ENCODE measurements at places on chromosomes 6 and 20.

GRCh38 chr6:74069089-74069581 is 373.1 kb downstream of the CD109 start:
- peak; percentile 86 for DNase-seq

GRCh38 chr20:11204926-11205768 is 531.3 kb upstream of the JAG1 start:
- no peak for DNase-seq

GRCh38 chr20:14307956-14308355 is 29.5 kb downstream of the FLRT3 start:
- no peak for DNase-seq

GRCh38 chr6:48213076-48213788 is 102.2 kb upstream of the PTCHD4 start:
- no peak for DNase-seq

DNA sequence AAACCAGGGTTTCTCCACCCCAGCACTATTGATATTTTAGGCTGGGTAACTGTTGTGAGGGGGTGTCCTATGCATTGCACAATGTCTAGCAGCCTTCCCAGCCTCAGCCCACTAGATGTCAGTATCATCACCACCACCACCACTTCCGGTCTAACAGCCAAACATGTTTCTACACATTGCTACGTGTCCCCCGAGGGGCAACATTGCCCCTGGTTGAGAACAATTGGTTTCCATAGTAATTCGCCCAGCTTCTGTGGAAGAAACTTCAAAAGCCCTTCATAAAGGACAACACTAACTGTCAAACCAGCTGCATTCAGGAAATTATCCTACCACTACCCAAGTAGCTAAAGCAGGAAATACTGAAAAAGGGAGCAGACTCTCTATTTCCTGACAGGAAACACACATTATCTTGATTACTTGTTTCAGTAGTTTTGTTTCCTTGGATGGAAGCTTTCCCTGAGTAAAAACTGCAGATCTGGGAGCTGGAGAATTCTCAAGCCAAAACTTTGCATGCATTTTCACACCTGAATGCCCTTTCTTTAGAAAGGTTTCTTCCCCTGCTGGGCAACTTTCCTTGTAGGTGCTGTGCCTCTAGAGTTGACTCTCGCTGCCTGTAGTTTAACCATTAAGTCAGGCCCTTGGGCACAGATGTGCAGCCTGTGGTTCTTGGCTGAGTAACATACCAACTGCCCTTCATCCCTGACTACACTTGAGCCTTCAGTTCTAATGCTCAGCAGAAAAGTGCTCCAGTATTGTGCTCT is 23.6 kb downstream of the PKHD1 start:
- peak; percentile 60 for DNase-seq

DNA sequence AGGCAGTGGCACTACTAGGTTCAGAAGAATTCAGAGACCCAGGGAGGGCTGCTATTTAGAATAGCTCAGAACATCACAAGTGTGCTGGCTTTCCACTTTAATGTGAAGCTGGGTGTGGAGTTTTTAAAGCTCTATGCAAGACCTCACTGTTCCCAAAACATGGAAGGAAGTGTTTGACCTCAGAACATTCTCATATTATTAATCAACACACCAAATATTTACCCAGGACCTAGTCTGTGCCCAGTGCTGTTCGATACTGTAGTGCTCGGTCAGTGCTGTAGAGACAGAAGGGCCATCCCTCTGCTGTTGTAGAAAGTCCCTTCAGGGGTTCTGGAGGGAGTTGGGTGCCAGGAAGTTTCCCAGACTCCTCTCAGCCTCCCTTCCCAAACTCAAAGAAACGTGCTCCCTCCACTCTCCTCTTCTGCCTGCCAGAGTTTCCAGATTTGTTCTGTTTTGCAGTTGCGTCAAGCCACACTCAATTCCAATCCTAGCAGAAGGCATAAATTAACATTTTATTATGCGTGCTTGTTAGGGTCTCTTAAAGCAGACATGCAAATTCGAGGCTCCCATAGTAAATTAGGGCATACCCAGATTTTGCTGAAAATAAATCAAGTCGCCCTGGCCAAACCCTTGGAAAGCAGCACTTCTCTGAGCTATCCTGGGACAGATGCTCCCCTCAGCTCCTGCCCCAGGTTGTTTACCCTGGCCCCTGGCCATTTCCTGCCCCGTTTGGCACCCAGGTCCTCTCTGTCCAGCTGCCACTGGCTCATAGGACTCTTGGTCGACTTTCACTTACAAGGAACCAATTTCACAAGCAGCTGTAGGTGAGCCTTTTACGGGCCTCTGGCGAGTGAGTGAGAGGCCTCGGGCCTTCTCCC is 248.6 kb downstream of the HIVEP2 start:
- DNase-seq = no peak

GRCh38 chr6:157120534-157121232 is 202.6 kb downstream of the TMEM242 start:
- no peak for DNase-seq

DNA sequence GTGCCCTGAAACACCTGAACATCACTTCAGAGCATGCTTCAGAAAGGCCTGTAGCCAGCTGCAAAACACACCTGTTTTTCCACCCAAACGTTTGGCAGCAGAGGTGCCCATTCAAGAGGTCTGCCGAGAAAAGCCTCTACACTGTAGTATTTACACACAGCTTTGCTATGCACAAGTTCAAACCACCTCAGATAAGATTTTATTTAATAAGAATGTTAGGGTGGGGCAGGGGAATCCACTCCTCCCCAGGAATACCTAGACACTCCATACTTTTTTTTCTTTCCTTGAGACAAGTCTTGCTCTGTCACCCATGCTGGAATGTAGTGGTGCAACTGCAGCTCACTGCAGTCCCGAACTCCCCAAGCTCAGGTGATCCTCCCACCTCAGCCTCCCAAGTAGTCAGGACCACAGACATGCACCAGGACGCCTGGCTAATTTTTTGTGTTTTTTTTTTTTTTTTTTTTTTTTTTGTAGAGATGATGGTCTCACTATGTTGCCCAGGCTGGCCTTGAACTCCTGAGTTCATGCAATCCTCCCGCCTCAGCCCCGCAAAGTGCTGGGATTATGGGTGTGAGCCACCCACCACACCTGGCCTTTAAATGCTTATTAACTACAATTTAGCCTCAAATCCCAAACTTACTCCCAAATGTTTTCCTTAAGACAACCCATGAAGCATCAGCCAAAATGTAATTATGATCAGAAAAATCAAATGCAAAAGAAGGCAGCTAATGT is 9.7 kb downstream of the MRPL14 start:
- DNase-seq = no peak

- DNase-seq = no peak
These were observed 29.6 kb upstream of the FAM184A start for GRCh38 chr6:119108076-119108475.

DNA sequence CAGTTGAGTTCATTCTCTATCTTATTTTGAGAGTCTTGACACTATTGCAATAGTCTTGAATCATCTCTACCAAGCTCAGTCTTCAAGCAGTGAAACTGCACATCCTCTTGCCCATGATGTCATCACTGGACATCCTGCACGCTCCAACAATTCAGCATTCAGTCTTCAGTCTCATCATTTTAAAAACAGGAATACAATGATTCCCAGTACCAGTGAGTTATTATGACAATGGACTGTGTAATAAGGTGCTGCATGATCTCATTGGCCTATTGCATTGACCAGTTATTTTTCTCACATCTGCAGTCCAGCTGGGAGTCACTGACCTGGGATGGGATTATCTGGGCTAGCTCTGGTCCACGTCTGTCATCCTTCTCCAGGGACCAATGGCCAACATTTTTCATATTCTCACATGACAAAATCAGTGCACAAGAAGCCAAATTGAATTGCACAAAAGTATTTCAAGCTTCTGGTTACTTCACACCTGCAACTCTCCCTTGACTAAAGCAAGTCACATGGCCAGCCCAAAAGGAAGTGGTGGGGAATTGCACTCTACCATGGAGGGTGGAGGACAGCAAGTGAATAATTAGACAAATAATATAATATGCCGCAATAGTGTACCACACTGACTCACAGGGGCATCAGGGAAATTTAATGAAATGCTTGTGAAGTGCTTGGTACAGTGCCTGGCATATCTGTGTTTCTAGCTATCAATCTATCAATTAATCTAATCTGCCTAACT is 6.4 kb upstream of the CST2 start:
- no peak for DNase-seq

GRCh38 chr6:134309983-134310605 is 7.8 kb downstream of the SGK1 start:
- DNase-seq = no peak

DNA sequence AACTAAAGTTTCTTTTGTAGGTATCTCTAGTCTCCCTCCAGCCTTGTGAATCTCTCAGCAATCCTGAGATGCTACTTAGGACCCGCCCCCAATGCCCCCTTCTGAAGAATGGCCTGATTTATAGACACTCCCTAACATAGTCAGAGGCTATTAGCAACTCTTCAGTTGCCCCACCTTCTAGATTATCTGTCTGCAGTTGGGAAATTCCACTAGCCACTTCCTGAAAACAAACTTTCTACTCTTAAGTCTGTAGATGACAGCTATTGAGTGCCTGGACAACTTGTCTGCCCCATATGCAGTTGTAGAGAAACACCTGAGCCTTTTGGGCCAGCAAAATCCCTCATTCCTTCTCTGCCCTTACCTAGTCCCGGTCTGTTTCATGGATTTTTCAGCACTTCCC is 188.2 kb upstream of the PREP start:
- DNase-seq = no peak

GRCh38 chr20:61694682-61695081 is 371.0 kb downstream of the TAF4 start:
- DNase-seq = no peak

GRCh38 chr20:60262967-60263603 is 304.9 kb downstream of the CDH26 start:
- DNase-seq = no peak

DNA sequence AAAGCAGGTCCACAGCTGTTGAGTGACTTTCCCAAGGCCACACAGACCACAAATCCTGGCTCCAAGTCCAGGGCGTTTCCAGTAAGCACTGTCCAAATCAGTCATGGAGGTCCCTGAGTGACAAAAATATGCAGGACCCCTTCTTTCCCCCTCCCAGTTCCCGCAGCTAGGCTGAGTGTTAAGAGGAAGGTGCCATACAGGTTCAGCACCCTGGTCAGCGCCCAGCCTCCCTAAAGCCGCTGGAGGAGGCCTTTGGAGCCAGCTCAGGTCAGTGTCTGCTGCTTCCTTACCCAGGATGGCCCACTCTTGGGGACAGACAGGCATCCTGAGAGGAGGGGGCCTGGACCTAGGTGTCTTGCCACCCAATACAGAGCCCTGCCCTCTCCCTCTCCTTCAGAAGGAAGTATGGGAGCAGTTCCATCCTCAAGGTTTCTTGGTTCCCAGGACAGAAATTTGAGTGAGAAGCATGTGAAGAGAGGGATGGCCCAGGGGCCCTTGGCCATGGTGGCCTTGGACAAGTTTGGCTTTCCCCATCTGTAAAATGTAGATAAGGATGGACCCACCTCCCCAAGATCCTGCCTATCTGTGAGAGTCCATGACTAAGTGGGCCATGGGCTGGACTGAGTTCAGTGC is 13.2 kb downstream of the TMEM74B start:
- DNase-seq = peak; percentile 59

- DNase-seq = peak; percentile 19
These were observed 391.8 kb downstream of the ARHGAP18 start for GRCh38 chr6:129317931-129318820.

- no peak for DNase-seq
These were observed 628.3 kb downstream of the MMUT start for GRCh38 chr6:48834706-48835105.

GRCh38 chr20:31637660-31638059 is at the start of gene COX4I2:
Gene COX4I2, plus strand, starts transcription at chr20:31637912. Its CDS starts 1,106 bp downstream, at chr20:31639018.
- DNase-seq = no peak

GRCh38 chr6:5378331-5378730 is 117.0 kb downstream of the FARS2 start:
- DNase-seq = no peak

GRCh38 chr20:20665606-20666332 is 46.7 kb downstream of the RALGAPA2 start:
- DNase-seq = no peak

GRCh38 chr6:91140449-91140848 is 553.6 kb upstream of the MAP3K7 start:
- DNase-seq = no peak

DNA sequence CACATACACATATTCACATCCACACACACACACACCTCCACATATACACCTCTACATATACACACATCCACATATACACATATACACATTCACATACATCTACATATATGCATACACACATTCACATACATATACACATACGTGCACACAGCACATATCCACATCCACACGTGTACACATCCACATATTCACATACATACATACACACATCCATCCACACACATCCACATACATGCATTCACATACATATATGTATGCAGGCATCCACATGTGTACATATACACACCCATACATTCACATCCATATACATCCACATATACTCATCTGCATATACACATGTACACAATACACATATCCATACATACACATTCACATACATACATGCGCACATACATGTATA is 25.6 kb upstream of the NKX2-2 start:
- no peak for DNase-seq

- no peak for DNase-seq
These were observed 26.6 kb downstream of the NSFL1C start for GRCh38 chr20:1440024-1440423.

- DNase-seq = no peak
These were observed 26.3 kb downstream of the BHLHE23 start for GRCh38 chr20:62980380-62980960.

DNA sequence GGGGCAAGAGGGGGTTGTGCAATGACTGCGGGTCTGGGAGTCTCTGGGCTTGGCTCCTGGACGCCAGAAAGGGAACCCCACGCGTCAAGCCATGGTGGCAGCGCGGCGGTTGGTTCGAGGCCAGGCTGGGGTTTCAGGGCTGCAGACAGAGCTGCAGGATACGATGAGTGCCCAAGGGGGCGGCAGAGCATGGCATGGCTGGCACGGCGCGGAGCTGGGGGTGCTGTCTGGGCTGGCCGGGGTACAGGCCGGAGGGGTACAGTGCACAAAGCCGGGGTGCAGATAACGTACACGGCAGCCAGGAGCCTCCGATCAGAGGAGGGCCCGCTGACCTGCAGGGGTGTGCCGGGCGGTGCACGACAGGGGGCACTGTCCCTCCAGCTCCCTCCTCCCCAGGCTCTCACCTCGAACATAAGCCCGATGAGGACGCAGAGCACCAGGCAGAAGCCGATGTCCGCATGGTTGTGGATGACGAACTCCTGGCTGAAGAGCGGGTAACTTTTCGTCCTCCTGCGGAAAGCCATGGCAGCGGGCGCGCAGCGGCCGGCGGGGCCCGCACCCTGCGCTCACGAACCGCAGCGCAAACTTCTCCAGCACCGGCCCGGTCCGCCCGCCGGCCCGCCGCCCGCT is 353 bp downstream of the TRAM2 start:
- DNase-seq = no peak
